NCI-H526 treated with DMSO at 0.1 percent for 48 hours (cell line): ENCODE measurements at places on chromosomes 1 and 21.

DNA sequence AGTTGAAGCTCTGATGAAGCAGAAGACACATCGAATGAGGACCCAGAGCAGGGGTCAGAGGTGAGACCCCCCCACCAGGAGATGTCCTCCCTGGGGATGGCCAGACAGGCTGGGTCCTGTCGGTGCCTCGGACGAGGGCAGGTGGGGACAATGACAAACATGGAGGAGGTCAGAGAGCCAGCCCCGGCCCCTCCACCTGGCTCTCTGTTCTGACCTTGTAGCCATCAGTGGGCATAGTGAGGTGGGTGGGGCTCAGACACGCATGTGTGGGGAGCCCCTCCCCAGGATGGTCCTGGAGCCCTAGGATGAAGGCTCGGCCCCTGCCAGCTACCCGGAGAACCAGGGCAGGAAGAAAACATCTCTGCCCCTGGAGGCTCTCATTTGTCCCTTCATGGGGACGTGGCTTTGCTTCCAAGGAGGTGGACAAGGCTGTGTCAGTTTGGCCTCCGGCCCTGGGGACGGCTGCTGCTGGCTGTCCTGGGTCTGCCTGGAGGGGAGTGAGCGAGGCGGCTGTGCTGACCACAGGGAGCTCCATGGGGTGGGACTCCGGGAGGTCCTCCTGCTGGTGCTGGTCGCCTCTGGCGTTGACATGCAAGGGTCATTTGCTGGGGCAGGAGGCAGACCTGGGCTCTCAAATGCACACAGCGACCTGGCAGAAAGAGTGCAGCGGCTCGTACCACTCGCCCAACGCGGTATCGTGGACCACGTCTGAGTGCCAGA is 2.6 kb downstream of the KRTAP10-6 start:
- DNase-seq: no peak

DNA sequence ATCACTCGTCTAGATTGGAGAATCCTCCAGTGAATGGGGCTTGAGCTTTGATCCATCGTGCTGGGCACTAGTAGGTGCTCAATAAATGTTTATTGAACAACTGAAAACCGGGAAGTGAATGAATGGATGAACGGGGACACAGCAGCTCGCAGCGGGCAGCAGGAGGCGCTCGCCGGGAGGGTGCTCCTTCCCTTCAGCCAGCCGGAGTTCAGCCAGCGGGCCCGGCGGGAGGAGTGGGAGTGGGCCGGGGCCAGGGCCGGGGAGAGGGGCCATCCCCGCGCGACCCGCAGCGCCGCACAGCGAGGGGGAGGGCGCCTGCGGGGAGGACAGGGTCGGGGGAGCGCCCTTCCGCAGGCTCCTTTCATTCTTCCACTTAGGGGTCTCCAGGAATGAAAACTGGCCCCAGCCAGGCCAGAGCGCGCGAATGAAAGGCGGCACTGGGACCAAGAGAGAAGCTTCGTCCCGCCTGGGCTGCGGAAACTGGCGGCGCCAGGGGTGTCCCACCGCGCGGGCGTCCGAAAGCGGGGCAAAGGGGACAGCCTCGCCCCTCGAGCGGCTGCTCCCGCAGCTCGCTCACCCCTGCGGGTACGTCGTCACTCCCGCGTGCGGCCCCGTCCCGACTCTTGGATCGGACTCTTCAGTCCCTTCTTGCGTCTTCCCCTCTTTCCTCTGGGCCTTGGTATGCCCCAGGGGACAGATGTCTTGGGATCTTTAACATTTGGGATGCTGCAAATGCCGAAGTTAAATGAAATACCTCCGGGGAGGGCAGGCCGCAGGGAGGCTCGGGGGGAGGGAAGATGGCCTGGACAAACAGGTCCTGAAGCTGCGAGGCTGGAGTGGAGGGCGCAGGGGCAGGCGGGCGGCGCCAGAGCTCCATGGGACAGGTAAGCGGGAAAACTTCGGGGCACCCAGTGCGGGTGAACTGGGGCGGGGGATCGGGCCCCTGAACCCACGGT is 3.6 kb upstream of the INAVA start:
- DNase-seq: peak; percentile 16

DNA sequence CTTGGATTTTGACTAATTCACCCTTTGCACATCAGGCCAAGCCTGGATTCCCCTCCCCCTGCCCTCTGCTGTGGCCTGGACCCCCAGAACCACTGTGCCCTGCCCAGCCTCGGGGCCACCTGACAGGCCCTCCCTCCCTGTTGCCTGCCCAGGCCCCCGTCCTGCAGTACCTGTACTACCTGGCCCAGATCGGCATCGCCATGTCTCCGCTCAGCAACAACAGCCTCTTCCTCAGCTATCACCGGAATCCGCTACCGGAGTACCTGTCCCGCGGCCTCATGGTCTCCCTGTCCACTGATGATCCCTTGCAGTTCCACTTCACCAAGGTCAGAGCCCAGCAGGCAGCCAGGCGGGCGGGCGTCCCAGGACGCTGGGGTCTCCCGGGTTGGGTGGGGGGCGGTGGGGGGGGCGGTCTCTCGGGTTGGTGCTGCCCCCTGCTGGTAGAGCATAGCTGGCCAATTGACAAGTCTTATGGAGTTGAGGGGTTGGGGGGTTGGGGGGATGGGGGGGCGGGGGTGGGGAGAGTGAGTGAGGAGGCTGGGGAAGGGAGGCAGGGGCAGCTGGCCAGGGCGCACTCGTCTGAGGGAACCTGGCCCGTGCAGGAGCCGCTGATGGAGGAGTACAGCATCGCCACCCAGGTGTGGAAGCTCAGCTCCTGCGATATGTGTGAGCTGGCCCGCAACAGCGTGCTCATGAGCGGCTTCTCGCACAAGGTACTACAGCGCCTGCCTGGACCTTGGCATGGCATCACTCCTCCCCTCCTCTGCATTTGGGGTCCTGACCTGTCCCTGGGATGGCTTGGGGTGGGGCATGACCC is 10.7 kb downstream of the AMPD2 start:
- no peak for DNase-seq

DNA sequence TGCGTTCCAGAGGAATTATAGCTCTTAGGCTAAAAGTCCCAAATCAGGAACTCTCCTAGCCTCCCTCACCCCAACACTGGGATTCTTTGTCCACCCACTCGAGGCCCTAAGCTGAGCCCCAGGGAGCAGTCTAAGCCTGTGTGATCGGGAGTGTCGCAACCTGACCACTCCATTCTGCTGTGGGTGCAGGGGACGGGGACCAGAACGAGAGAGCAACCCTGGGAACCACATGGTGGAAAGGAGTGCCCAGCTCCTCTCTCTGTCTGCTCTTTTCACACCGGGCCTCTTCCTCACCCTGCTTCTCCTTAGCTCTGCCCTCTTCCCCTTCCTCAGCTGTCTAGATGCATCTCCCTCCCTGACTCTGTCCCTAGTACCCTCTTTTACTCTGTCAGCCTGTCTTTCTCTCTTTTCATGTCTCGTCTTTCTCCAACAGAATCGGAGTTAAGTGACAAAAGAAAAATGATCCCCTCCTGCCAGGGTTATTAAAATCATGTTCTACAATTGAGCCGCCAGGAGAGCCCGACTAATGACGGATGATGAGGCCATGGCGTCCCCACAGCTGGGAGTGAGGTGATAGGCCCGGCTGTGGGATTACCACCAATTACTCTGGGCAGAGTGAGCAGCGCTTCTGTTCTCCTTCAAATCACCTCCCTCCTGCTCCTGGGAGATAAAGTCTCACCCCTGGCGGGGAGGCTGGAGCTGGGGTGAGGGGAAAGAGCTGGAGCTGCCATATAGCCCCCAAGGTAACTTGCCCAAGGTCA is 34.5 kb upstream of the CSF3R start:
- no peak for DNase-seq

GRCh38 chr1:1013105-1013921 is at the start of gene ISG15:
ISG15 (plus strand) TSS chr1:1013497; CDS start chr1:1013574, 77 bp downstream.
- peak; percentile 56 for DNase-seq

DNA sequence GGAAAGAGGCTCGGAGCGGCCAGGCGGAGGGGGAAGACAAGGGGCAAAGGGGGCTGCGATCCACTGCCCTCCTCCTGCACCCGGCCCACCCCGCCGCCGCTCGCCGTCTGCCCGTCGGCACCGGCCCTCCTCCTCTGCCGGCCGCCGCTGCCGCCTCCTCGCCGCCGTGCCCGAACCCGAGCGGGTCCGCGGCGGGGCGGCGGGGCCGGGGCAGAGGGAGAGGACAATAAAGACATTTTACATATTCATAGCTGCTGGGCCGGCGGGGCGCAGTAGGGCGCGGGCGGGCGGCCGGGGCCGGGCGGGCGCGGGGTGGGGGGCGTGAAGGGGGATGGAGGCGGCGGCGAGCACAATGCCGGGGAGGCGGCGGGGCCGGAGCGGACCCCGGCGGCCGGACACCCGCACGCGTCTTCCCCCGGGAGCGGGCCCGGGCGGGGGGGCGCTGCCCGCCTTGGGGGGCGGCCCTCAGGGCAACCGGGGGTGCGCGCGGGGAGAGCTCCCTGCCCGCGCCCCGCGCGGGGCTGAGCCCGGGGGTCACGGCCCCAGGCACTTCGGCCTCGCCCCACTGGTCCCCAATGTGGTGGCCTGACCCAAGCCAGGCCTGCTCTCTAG is 546 bp downstream of the POU2F1 start:
- DNase-seq: peak; percentile 84

DNA sequence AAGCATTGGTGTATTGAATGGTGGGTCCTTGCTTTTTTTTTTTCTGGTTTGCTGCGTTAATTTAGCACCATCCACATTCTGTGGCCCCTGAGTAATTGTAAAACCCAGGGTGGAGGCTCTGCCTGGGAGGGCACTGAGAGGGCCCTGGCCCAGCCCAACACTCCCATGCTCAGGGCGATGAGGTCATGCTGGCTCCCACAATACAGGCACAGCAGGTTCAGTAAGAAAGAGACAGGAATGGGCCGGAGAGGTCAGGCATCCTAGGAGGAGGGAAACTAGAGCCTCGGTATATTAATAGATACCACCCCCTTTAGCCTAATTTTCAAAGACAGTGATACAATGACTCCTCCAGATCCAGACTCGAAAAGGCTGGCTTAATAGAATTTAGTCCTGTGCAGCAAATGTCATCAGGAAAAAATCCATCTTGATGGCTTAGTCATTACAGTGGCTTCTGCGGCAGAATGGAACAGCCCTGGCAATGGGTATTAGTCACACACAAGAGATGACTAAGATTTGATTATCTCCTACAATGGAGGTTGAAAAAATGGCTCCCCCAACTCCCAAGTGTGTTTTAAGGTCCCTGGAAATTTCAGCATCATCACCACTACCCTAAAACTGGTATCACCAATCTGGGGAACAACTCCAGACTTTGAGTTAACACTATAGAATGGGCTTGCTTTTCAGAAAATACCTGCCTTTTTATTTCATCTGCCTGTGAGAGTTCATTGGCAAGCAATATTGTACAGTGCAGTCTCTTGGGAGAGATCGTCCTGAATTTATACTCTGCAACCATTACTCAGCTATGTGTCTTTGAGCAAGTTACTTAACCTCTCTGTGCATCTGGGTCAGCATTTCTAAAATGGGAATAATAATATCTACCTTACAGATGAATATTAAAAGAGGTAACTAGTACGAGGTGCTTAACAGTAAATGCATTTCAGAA is 43.9 kb upstream of the LYST start:
- no peak for DNase-seq

DNA sequence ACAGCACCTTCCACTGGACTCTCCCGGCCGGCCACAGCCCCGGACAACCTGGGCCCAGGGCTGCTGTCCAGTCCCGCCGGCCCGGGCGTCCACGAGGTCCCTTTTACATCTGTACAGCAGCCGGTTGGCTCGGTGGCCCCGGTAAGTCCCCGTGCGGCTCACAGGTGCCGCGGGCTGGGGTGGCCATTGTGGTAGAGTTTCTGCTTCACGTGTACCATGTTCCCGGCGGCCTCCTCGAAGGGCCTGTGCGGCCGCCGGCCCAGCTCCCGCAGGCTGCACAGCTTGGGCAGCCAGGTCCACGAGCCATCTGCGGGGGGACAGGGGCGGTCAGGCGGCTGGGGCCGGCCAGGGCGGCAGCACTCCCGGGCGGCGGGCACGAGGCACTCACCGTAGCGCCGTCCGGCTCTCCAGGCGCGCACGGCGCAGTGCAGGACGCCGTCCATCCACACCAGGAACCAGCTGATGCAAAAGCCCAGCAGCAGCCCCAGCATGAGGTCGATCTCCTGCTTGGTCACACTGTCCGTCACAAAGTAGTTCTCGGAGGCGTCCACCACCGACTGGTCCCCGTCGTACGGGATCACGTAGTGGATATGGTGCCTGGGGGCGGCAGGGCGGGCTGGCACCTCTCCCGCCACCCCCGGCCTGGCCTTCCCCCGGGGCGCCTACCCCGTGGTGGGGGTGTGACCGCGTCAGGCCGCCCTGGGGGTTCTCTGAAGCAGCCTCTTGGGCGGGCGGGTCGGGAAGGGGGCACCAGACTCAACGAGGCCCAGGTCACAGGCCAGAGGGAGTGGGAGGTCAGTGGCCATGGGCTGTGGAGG is 5.0 kb downstream of the TMEM240 start:
- no peak for DNase-seq

- DNase-seq: no peak
These were observed 22.9 kb downstream of the UBIAD1 start for GRCh38 chr1:11295905-11296304.

- DNase-seq: no peak
These were observed 208.3 kb downstream of the DSCAM start for GRCh38 chr21:40638466-40639251.

GRCh38 chr1:86227026-86227425 is 70.5 kb upstream of the COL24A1 start:
- no peak for DNase-seq

GRCh38 chr1:176837708-176838107 is 326.8 kb downstream of the ASTN1 start:
- no peak for DNase-seq

DNA sequence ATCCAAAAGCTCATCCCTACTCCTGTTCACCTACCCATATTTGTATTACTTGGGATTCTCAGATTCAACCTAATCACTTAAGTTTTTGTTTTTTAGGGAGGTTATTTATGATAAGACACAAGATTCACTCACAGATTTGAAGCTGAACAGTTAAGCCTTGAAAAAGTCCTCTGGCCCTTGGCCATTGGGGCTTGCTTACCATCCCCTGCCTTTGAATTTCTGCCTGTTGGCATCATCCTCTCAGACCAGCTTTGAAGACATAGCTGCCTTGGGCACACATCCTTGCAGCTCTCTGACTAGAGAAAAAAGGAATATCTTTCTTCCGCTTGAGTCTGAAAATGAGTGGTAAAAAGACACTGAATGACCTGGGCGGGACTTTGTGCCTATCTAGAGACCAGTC is 41.8 kb upstream of the RALGPS2 start:
- DNase-seq: no peak

- DNase-seq: no peak
These were observed 28.4 kb downstream of the EGLN1 start for GRCh38 chr1:231393668-231394067.
